ENCODE measurements at places on chromosomes 1 and 21. TPM values are rescaled to one million over a fixed set of nuclear protein-coding genes. Genes with fewer than 3 reads are reported as not detected.

CFHR2 gene
- not detected for polyA plus RNA-seq

LRRC39 gene
- polyA plus RNA-seq: 0.28 TPM

GRCh38 chr1:25994402-25995150 is 3.3 kb downstream of the PAFAH2 start:
- no peak for DNase-seq

DNA sequence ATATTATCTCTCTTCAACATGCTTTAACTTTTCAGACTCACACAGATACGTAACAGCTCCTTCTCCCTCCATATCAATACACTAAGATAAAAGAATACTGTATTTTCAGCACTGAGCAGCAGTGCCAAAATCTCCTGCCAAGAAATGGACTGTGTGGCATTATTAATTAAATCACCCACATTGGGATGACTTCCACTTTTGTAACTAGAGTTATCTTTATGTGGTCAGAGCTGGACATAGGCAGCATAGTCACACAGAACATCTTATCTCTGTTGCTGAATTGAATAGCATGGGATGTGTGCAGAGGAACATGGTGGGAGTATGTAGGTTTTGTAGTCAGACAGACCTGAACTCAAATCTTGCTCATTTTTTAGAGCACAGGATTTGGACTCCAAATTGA is 41.4 kb upstream of the CACYBP start:
- no peak for DNase-seq

- no peak for DNase-seq
These were observed 43.5 kb downstream of the DOP1B start for GRCh38 chr21:36200081-36200561.

GRCh38 chr1:226407199-226407496 is 745 bp downstream of the PARP1 start:
- DNase-seq: no peak
